Stimulated activated CD4-positive, alpha-beta T cell treated with anti-CD3 and anti-CD28 coated beads, Interleukin-2, amount 100 ng/mL, for 4 hours (primary cell): ENCODE measurements at places on chromosomes 7 and 10.

GRCh38 chr10:98260752-98261151 is 7.2 kb downstream of the LOXL4 start:
- DNase-seq: no peak

- DNase-seq: no peak
These were observed 23.7 kb downstream of the SHH start for GRCh38 chr7:155788616-155789000.

- DNase-seq: no peak
These were observed 150.3 kb upstream of the NPY start for GRCh38 chr7:24133691-24134090.

GRCh38 chr10:129024046-129024445 is 443.0 kb upstream of the MGMT start:
- no peak for DNase-seq

DNA sequence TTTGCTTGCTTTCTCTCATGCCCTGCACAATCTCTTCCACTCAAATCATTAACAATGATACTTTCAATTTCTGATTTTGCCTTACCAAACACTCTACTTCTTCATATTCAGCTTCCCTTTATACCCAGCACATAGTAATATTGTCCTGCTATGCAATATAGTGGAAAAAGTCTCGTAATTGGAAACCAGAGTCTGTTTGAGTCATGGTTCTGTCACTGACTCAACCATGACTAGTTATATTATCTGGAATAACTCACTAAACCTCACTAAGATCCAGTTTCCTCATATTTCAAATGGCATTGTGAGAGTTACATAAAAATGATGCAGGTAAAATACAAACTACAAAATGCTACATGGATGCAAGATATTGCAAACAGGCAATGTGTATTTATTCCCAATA is 98.5 kb upstream of the LRRTM3 start:
- DNase-seq: no peak

DNA sequence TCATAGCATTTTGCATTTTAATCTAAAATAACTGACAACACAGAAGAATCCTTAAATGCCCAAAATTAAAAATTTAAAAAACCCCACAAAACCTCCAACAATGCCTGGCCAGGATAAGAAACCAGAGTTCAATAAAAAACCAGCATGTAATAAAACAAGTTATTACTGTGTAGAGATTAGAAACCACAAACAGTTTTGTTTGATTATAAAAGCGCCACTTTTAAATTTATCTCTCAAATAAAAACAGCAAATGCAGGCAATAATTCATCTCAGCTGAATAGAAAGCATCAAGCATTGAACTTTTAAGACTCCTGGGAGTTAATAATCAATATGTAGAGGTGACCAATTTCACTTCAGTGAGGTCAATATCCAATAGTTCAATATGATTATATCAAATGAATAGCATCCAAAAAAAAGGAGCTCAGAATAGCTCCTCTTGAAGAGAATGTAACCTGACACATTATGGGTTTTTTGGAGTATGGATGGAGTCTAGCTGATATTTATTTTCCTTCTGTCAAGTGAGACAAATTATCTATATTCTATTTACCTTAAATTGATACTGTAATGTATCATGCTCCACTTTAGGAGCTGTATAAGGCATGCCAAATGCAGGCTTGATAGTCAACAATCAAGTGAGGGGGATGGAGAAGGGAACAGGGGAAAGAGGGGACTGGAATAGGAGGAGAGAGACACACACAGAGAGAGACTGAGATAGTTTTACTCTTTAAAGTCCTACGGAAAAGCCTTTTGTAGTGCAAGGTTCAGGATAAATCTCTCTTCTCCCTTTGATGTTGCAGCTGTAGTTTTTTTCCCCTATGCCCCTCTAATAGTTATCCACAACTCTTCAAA is 130.9 kb downstream of the RSU1 start:
- no peak for DNase-seq

DNA sequence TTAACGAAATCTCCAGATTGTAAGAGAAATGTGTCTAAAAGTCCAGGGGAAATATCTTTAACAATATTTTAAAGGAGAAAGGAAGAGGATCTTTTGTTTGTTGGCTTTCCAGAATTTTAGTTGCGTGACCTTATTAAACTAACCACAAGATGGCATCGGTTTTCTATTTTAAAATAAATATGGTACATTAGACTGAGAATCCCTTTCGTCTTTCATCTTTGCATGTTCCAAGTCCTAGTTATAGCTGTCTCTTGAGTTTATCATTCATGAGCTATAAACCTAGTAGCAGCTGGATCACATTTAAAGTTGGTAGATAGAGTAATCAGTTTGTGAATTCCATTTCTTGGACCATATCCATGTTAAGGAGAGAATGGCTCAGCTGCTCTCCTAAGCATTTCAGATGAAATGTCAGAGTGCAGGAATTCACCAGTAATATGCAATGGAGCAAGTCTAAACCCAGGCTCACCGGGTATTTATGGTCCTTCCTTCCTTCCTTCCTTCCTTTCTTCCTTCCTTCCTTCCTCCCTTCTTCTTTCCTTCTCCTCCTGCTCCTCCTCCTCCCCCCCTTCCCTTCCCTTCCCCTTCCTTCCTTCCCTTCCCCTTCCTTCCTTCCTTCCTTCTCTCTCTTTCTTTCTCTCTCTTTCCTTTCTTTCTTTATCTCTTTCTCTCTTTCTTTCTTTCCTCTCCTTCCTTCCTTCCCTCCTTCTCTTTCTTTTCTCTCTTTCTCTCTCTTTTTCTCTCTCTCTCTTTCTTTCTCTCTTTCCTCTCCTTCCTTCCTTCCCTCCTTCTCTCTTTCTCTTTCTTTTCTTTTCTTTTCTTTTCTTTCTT is 57.8 kb upstream of the RAB18 start:
- no peak for DNase-seq

- no peak for DNase-seq
These were observed 12.2 kb upstream of the CHST15 start for GRCh38 chr10:124105594-124105993.

- no peak for DNase-seq
These were observed 31.2 kb downstream of the ST7 start for GRCh38 chr7:116984511-116984910.

DNA sequence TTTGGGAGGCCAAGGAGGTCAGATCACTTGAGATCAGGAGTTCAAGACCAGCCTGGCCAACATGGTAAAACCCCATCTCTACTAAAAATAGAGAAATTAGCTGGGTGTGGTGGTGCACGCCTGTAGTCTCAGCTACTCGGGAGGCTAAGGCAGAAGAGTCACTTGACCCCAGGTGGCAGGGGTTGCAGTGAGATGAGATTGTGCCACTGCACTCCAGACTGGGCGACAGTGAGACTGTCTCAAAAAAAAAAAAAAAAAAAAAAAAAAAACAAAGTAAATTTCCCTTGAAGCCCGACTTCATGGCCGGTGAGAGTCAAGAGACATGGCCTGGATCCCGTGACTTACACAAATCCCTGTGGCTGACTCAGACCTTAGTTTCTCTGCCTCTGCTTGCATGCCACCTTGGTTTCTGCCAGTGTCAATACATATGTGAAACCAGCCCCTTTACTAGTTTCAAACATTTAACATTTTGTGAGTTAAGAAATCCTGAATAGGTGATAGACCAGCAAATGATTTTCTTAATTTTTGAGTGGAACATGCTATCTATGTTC is 62.8 kb downstream of the ZEB1 start:
- DNase-seq: no peak

DNA sequence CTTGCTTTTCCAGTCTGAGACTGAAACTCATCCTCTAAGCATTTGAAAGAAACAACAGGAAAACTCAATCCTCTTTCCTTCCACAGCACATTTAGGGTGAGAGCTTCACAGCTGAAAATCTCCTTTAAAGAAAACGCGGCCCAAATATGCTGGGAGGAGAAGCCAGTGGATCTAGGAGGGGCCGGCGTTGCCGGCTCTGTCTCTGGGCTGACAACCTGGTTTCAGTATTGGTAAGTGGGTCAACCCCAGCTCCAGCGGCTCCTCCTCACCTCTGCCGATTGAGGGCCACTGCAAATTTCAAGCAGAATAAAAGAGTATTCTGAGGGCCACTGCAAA is 75.3 kb upstream of the CPXM2 start:
- no peak for DNase-seq

- DNase-seq: no peak
These were observed 19.3 kb downstream of the TCAF1 start for GRCh38 chr7:143882604-143883078.

GRCh38 chr7:37728747-37729146 is 45.2 kb downstream of the GPR141 start:
- DNase-seq: no peak

DNA sequence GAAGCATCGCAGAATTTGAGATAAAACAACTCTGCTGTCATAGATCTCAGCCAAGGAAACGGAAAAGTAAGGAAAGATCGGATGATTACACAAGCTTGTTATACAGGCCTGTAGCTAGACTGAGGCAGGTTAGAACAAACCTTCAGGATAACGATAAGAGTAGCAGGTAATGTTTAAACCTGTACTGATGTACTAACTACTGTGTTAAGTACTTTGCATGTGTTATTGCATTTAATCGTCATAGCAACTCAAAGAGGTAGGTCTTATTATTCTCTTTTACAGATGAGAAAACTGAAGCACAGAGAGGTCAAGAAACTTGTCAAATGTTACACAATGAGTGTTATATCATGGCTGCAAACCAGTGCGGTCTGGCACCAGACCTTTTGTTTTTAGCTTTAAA is 352.5 kb downstream of the GPAM start:
- DNase-seq: no peak

DNA sequence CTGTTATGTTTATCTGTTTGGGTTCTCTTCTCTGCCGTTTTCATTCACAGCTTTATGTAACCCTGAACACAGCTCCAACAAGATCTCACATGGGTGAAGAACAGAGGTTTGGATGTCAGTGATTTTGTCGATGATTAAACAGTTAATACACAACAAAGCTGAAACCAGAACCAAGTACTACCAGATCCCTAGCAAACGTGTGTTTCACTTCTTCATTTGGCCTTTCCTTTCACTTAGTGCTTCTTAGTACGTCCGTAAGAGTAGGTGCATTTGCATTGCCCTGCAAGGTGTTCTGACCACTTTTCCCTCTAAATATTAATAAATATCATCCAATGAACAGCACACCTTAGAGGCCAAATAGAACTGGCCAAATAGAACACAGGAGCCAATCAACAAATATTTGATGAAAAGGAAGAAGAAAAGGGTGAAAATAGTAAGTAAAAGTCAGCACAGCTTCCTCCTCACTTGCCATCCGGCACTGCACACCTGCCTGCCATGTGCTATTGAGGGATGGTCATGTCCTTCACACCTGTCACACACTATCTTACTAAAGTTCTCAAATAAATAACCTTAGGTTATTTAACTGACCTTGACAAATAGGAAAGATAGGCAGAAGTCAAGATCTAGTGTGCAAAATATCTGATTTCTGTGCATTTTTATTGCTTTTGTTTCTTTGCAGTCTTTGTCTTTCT is 252.6 kb upstream of the ANKRD30A start:
- no peak for DNase-seq

DNA sequence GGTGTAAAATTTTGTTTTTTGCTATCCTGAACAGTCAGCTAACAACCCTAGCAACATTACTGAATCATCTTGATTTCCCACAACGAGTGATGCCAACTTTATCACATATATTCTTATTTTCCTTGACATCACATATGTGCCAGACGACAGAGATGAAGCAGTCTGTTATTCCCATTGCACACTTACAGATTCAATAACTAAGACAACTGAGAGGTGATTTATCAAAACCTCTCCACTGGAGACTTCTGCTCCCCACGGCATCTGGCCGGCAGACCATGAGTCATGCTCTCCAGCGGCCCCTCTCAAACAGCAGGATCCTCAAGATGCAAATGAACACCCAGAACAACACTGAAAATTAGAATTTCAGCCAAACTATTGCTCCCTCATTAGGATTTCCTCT is 57.1 kb downstream of the AMPH start:
- no peak for DNase-seq

GRCh38 chr7:28960071-28960840 is 2.1 kb upstream of the TRIL start:
- no peak for DNase-seq

GRCh38 chr7:158001621-158002320 is 585.9 kb downstream of the PTPRN2 start:
- no peak for DNase-seq

DNA sequence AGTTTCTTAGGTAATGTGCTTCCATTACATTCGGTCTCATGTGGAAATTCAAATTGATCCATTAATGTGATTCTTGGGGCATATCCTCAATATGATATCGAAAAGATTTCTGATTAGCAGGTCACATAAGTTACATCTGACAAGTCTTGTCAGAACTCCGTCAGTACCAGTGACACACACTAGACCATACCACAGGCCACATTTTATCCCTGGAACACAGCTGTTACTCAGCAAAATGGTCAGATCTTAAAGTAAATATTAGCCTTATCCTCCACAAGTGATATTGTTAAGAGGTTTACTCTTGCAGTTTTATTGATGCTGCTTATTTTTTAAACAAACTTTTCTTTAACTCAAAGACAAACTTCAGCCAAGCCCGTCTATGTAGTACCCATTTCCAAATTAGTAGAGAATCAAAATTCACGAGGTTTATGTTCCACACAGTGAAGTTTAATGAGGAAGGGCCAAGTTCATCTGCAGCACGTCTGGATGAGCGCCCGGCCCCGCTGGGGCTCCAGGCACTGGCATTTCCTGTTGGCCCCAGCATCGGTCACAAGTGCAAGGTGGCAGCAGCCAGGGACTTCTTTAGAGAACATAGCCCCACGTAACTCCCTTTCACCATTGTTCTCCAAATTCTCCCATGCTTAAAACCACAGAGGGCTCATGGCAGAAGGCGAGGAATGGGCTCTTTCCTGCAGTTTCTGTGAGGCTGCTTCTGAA is 132.2 kb downstream of the VIPR2 start:
- DNase-seq: no peak

GRCh38 chr10:88154596-88155250 is 291.3 kb downstream of the PTEN start:
- DNase-seq: no peak

GRCh38 chr7:29035044-29035740 is 77.1 kb upstream of the TRIL start:
- no peak for DNase-seq

DNA sequence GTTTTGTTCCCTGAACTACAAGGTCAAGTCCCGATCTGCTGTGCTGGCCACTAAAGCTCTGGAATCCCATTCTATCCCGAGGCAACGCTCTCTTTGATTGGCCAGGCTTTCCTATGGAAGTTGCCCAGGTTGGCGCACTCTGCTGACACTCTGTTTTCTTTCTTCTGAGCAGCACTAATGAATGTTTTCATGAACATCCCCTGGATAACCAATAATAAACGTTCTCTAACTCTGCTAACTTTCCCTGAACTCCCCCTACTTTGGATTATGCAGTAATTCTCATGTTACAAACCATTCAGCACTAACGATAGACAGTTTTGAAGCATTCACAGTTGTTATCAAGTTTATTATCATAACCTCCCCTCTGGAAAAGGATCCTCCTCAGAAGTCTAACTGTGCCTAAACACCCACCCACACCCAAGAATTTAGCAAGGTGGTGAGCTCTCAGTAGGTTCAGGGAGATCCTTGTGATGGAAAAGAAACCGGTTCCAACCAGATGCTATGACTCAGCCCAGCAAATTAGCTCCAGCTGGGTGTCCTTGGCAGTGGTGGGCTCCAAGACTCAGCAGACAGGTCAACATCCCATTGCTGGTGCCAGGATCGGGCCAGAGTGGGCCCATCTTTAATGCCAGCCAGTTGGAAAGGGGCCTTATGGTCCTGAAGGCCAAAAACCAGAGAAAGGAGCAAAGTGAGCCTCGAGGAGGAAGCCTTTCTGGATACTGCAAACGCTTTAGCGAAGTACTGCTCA is 68.4 kb downstream of the CREB3L2 start:
- no peak for DNase-seq
